ENCODE measurements at places on chromosomes 12 and 14.

- no peak for DNase-seq
These were observed 41.9 kb upstream of the POC1B start for GRCh38 chr12:89567691-89568239.

DNA sequence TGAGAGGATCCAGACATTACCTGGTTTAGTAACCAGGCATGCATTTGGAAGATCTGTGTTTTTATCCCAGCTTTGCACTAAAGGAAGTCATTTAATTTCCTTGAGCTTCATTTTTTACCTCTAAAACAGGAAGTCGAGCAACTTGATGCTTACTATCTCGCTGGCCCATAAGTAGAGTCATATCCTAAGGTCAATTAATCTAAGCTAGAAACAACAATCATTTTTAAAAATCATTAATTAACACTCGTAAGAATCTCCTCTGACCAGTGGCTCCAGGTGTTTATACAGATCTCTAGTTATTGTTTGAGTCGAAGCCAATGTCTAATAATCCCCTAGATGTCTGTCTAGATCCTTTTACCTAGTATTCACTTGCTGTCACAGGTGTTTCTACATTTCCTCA lies 355.8 kb upstream of the DCN start:
- DNase-seq: no peak

GRCh38 chr14:100837805-100838350 lies 12.0 kb downstream of the MEG3 start:
- DNase-seq: no peak

- DNase-seq: no peak
These were observed 105.1 kb downstream of the ARF6 start for GRCh38 chr14:49997991-49998390.

DNA sequence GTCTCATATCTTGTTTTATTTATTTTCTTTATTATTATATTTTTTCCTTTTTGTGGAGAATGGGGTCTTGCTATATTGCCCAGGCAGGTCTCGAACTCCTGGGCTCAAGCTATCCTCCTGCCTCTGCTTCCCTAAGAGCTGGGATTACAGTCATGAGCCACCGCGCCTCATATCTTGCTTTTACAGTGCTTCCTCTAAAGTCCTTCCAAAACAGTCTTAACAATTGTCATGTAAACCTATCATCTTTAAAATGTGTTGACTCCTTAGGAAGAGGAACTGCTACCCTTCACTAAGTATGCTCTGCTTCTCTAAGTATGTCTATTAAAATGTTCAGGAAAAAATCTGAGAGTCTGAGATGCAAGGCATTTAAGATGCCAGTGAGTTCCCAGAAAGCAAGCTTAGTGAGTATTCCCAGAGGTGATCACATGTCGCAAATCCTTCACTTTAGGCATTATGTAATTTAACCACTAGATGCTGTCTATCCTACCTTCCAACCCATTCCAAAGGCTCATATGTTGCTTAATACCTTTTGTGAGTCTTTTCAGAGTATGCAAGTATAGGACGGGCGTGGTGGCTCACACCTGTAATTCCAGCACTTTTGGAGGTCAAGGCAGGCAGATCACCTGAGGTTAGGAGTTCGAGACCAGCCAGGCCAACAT lies 19.7 kb upstream of the FOXJ2 start:
- no peak for DNase-seq

- DNase-seq: no peak
These were observed 223.0 kb downstream of the SLC6A15 start for GRCh38 chr12:84689638-84690037.

DNA sequence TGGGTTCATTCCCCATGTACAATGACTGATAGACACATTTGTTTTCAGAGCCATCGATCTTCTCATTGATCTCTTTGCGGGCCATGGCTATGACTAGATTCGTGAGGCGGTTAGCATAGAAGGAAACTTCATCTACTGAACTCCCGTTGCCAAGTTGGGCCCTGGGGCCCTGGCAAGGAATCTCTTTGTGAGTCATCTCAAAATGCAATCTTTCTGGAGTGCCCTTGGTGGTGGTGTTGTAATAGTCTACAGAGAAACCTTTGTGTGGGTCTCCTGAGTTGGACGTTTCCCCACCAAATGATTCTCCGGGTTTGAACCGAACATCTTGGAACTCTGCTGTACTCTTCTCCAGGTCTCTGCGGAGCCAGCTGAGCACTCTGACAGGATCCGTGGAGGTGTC lies 20.4 kb downstream of the AKAP3 start:
- no peak for DNase-seq

DNA sequence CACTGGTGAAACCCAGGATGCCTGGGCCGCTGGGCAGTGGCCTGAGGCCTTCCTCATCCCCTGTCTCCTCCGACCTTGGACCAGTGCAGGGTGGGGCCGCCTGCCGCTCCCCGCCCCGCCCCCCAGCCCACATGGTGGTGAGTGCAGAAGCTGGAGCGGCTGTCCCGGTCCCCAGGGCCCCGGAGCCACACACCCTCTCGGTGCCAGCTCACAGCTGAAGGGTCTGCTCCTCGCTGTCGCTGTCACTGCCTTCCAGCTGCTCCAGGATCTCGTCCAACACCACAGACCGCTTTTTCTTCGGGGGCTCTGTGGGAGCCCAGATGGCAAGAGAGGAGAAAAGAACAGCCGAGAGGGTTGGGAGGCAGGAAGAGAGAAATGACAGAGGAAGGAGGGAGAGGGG lies 143.1 kb downstream of the RBM19 start:
- DNase-seq: no peak

GRCh38 chr14:105325303-105325702 lies 10.8 kb downstream of the PACS2 start:
- DNase-seq: no peak

GRCh38 chr12:108287227-108287626 lies 51.9 kb downstream of the CMKLR1 start:
- DNase-seq: no peak

DNA sequence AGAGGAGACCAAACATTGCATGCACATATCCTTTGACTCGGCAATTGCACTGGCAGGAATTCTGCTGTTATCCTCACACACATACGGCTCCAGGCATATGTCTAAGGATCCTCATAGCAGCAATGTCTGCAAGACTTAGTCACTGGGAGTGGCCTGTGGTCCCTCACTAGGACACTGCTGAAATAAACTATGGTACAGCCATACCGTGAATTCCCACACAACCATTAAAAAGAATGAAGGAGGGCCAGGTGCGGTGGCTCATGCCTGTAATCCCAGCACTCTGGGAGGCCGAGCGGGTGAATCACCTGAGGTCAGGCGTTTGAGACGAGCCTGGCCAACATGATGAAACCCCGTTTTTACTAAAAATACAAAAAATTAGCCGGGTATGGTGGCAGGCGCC lies 105.1 kb downstream of the ZFP36L1 start:
- peak; percentile 28 for DNase-seq

- no peak for DNase-seq
These were observed 16.1 kb upstream of the CD69 start for GRCh38 chr12:9776781-9777180.

GRCh38 chr14:50955373-50956043 lies 11.2 kb upstream of the PYGL start:
- peak; percentile 85 for DNase-seq

GRCh38 chr12:6492838-6493496 lies at the start of gene MRPL51:
TSS of gene MRPL51 (minus strand) at chr12:6493262. CDS start at chr12:6493136, 126 bp downstream.
- DNase-seq: peak; percentile 98

GRCh38 chr14:102729825-102730224 lies 47.4 kb upstream of the TRAF3 start:
- DNase-seq: no peak

- DNase-seq: no peak
These were observed 257.8 kb upstream of the CCDC196 start for GRCh38 chr14:66228267-66228970.

DNA sequence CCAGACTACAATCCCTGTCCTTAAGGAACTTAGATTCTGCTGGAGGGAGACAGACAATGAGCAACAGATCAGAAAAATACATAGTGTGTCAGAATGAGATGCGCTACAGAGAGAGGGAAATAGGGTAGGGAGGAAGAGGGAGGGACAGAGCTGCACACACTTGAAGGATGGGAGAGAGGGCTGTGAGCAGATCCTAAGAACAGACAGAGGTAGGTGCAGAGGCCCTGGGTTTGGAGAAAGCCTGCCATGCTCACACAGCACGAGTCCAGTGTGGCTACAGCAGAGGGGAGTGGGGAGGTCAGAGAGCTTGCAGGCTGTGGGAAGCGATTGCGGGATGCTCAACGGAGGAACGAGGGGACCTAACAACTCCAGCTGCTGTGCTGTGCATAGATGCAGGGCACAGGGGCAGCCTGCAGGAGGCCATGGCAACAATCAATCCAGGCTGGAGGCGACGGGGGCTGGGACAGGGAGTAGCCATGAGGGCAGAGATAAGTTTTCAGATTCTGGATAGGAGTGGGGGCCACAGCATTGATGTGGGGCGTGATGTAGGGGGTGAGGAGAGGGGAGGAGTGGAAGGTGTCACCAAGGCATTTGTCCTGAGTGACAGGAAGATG lies 20.7 kb downstream of the FAIM2 start:
- peak; percentile 24 for DNase-seq

DNA sequence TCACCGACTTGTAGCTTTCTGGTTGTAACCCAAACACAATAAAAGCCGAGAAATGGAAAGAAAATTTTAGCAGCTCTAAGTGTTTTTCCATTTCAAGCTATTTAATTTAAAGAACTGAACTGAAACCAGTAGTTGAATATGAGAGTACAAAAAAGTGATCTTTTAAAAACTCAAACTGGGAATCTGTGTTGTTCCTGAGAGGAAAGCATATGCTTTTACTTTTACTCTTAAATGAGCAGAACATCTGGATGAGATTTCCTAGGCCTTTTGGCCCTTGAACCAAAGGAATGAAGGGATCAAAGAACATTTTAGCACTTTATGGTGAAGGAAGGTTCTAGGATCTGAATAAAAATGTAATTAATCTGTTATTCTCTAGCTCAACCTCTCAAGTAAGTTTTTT lies 1.3 kb downstream of the KERA start:
- no peak for DNase-seq

DNA sequence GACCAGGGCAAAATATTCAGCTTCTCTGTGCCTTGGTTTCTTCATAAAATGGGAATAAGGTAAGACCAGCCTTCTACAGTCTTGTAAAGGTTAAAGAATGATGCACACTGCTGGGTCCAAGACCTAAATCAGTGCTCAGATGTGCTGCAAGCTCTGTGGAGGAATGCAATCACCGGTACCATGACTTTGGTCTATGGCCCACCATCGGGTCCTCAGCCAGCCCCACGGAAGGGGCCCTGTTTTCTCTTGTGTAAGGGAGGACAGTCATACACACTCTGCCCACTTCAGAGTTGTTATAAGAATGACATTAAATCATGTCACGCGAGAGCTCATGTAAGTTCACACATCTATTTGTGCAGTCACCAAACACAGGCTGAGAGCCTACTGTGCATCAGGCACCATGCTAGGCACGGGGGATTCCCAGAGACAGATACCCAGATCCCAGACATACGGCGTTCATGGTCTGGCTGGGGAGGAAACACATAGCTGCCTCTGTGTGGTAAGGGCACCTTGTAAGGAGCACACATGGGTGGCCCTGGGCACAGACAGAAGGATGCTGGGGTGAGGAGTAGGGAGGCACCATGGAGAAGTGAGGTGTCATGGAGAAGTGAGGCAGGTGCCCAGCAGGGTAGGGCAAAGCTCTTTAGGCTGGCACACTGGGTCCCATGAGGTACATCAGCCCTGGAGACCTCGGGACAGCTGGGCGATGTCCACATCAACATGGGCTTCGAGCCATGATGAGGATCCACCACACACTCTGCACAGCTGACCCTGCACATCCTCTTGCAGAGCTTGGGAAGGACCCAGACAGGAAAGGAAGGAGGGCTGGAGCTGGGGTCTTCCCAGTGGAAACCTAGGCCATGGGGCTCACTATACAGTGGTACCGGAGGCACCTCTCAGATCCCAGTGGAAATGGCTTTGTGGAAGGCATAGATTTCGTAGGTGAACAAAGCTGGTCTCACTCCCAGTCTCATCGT lies 190.4 kb upstream of the DIO3 start:
- DNase-seq: no peak

DNA sequence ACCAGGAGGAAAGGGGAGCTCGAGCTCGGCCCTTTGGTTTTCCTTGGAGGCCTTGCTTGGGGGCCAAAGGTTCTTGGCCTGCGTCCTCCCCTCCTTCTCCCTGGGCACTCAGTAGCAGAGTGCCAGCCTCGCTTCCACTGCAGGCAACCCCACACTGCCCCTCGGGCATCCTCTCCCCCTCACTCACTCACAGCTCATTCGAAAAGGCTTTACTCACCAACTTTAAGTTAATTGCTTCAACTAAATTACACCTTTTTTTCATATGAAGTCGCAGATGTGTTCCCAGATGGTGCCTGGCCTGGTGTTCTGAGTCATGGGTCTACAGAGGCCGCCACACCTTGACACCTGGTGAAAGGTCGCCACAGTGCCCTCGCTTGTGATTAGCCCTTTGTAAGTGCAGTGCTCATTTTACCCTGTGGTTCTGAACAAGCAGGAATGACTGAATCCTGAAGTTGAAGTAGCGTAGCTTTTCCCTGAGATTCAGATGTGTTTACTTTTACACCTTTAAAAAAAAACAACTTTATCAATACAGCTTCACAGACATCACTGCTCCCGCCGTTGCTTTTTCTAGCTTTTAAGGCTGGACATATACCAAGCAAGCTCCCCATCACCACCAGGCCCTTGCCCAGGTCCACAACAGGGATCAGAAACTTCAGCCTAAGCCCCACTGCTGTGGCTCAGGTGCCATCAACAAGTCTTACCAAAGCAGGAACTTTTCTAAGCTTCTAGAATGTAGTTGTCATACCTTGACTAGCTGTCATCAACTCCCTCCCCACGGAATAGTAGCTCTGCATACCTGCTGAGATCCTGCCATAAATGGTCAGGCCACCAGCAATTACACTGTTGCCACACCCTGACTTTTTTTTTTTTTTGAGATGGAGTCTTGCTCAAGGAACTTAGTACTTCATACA lies 20.3 kb upstream of the ADIPOR2 start:
- DNase-seq: no peak

DNA sequence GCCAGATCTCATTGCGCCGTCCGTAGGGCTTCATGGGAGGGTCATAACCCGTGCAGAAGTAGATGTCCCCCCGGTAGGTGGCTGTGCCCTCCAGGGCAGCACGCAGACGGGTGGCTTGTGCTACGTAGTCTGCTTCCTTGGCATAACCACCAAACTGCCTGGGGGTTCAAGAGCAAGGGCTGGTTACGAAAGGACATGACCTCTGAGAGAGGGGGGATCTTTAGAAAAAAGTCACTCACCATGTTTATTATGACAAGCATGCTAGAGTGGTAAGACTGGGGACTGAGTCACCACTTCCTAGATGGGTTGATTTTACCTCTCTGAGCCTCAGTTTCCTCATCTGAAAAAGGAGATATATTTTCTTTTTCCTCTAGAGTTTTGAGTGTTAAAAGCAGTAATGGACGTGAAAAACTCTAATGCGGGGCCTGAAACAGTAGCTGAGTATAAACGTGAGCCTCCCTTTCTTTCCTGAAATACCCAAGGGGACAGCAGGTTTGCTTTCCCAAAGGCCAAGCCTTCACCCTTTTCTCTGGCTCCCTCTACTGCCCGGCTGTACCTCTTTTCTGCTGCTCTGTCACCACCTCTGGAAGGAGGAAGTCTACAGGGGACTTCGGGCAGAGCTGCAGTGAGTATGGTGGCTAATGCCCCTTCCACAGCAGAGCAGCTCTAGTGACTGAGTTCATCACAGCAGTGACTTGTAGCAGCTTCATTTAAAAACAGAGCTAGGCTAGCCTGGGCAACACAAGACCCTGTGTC lies 23.5 kb upstream of the GPRC5D start:
- no peak for DNase-seq

- DNase-seq: no peak
These were observed 96.9 kb downstream of the EML5 start for GRCh38 chr14:88695870-88696269.

GRCh38 chr14:83347874-83348273 lies 1814.2 kb upstream of the SEL1L start:
- DNase-seq: no peak

All from sigmoid colon (tissue), 7 donors.